Spinal cord (tissue), 10 donors: ENCODE measurements at places on chromosomes 1 and 21.

DNA sequence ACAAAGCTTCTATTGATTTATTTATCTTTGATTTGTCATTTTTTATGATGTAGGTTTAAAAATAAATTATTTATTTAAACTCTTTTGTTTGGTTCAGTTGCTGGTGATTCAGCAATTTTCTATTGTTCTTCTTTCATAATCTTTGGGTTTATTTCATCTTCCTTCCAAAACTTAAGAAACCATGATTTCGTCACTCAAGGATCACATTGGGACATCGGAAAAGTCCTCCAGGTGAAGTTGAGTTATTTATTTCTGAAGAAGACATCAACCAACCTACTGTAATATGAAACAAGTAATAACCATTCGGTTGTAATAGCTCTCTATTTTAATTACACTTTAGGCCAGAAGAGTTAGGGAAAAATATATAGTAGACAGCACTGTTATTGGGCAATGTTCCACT lies 23.0 kb upstream of the WLS start:
- no peak for DNase-seq

DNA sequence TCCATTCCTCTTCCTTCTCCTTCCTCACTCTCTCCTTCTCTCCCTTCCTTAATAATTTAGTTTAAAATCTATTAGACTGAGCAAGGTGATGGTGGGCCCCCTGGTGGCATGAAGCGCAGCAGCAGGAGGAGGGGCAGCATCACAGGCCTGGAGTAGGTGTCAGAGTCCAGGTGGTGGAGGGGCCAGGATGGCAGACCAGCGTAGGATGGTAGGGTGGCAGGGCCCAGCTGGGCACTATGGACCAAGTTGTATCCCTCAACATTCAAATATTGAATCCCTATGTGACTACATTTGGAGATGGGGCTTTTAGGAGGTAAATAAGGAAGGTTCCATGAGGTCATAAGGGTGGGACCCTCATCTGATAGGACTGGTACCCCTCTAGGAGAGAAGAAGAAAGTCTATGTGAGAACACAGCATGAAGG lies 61.0 kb downstream of the WDR4 start:
- DNase-seq: no peak

DNA sequence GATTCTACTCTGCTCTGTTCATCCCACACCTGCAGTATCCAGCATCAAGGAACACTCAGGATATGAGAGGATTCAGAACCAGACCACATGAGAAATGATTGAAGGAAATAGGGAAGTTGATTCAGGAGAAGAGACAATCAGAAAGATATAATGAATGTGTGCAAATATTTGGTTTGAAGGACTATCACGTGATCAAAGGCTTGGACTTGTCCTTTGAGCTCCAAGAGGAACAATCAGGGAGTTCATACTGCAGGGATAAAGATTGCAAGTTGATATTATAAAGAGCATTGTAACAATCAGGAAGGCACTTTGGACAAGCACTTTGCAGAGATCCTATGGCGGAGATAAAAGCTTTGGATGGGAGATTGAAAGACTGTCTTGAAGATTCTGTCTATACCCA lies 13.9 kb upstream of the PIGM start:
- no peak for DNase-seq

DNA sequence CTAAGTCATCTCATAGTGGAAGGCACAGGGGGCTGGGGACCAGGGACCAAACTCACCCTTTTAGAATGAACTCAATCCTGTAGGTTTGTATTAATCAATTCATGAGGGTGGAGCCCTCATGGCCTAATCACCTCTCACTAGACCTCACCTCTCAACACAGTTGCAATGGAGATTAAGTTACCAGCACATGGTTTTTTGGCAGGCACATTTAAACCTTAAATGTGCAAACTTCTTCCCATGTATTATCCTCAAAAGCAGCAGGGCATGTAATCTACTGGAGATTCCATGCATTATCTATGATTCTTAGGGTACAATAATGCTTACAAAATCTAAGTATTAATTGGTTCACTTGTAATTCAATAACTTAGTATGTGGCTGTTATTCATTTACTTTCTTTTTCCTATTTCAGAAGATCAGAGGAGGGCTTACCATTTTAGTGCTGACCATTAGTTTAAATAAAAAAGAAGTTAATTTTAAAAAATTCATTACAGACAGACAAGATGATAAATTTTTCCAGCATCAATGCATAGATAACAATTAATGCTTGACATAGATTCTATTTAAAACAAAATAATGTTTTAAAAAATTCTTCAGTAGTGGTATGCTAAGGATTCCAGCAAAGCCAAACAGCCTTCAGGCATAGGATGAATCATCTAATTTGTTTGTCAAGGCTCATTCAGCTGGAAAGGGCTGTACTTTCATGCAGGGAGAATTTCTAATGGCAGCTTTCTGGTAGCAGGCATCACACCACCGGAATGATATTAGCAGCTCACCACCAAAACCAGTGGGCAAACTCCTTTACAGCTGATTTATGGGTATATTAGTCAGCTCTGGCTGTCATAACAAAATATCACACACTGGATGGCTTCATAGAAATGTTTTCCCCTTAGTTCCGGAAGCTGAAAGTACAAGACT lies 124.6 kb upstream of the ZNF648 start:
- no peak for DNase-seq

DNA sequence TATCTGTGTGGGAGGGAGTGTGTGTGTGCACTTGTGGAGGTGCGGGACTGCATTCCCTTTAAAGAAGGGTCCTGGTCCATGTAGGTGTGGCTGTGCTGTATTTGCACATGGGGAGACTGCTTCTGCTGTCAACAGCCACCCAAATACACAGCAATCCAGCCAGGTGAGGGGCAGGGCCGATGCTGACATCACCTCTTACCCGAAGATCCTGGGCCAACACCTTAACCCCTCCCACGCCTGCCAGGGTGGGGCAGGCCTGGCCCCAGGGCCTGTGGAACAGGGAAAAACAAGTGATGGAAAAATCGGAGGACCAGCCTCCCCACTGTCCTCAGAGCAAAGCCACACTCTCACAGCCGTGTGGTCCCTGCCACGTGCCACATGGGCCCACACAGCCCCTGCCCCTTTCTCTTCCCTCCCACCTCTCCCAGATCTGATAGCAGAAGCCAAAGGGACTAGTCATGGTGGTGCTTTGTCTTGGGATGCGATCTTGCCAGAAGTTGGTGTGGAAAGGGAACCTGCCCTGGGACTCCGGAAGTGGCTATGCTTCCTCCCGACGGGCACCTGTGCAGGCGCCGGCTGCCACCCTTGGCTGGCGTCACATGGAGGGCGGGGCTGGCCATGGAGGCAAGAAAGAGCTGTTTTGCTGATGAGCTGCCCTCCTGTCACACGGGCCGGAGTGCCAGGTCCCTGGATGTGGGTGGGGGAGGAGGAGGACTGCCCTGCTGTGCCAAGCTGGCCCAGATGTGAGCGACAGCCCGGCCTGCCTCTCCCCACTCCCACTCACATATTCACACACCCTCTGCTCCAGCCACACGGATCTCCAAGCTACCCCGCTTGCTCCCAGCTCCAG lies 7.8 kb upstream of the CASZ1 start:
- DNase-seq: no peak

DNA sequence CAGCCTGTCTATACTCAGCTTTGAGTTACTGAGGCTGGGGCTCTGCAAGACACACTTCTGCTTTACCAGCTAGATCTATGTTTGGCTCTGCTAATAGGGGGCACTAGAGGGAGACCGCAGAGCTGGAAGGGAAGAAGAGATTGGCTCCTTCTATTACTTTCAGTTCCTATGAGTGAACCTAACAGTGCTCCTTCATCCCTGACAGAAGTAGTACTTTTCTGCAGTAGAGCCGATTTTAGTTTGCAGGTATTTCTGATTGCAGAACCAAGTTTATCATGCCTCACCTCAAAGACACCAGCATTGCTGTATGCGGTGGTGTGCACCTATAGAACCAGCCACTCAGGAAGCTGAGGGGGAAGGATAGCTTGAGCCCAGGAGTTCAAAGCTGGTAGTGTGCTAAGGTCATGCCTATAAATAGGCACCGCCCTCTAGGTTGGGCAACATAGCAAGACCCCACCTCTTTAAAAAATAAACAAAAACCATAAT lies 5.7 kb upstream of the ZDHHC18 start:
- DNase-seq: no peak

DNA sequence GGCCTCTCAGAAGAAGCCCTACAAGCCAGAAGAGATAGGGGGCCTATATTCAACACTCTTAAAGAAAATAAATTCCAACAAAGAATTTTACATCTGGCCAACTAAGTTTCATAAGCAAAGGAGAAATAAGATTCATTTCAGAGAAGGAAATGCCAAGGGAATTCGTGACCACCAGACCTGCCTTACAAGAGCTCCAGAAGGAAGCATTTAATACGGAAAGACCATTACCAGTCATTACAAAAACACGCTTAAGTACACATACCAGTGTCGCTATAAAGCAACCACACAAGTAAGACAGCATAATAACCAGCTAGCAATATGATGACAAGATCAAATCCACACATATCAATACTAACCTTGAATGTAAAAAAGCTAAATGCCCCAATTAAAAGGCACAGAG lies 704.9 kb upstream of the CHRM3 start:
- no peak for DNase-seq

DNA sequence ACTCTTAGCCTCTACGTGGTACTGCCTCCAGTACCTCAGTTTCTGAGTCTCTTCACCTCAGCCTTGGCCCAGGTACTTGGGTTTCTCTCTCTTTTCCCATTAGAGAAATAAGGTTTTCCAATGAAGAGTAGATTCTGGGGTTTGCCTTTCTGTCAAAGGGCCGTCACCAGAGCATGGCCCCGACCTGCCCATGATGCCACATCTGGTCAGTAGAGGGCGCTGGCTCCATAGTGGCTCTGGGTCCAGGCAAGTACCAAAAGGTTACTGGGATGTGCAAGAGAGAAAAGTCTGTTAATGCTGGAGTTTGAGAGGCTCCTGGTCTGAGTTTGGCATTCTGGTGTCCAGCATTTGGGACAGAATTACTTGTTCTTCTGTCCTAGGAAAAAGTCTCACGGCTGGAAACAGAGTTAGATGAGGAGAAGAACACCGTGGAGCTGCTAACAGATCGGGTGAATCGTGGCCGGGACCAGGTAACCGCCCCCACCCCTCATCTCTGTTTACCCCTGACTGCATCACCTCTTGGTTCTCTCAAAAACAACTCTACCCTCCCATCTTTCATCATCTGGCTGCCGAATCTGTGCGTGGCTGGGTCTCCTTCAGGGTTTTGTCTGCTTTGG lies 5.3 kb upstream of the TUFT1 start:
- peak; percentile 63 for DNase-seq

GRCh38 chr1:221715321-221716169 lies 26.3 kb downstream of the DUSP10 start:
- DNase-seq: no peak

- peak; percentile 95 for DNase-seq
Measured at GRCh38 chr1:8889925-8890785, 11.7 kb upstream of the ENO1 start.

- DNase-seq: no peak
Measured at GRCh38 chr21:44923480-44924084, 2.9 kb upstream of the ITGB2 start.

GRCh38 chr1:246198115-246198816 lies 308.8 kb downstream of the SMYD3 start:
- DNase-seq: no peak

- DNase-seq: no peak
Measured at GRCh38 chr1:76492752-76493430, 374.4 kb upstream of the ST6GALNAC5 start.

DNA sequence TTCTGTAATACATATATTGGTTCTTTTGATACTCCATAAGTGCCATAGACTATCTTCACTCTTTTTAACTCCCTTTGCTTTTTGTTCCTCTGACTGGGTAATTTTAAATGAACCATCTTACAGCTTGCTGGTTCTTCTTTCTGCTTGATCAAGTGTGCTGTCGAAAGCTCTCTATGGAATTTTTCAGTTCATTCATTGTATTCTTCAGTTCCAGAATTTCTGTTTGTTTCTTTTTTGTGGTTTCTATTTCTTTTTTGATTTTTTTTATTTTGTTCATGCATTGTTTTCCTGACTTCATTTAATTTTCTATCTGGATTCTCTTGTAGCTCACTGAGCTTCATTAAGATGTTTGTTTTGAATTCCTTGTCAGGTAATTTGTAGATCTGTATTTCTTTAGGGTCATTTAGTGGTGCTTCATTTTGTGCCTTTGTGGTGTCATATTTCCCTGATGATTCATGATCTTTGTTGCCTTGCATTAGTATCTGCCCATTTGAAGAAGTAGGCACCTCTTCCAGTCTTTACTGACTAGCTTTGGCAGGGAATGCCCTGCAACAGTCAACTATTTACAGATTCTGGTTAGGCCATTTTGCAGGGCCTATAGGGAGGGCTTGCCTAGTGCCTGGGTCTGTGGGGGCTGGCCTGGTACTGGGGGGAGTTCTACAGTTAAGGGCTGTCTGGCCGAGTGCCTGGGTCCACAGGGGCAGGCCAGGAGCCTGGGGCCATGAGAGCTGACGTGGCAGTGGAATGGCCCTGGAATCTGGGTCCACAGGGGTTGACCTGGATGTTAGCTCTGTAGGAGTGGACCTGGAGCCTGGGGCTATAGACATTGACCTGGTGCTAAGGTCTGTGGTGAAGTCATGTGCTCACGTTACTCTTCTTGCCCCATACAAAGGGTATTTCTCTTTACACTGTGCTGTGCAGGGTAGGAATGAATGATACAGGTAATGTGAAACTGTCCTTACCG lies 89.7 kb downstream of the MAGI3 start:
- DNase-seq: no peak

GRCh38 chr1:223137455-223138085 lies 5.5 kb downstream of the TLR5 start:
- no peak for DNase-seq

DNA sequence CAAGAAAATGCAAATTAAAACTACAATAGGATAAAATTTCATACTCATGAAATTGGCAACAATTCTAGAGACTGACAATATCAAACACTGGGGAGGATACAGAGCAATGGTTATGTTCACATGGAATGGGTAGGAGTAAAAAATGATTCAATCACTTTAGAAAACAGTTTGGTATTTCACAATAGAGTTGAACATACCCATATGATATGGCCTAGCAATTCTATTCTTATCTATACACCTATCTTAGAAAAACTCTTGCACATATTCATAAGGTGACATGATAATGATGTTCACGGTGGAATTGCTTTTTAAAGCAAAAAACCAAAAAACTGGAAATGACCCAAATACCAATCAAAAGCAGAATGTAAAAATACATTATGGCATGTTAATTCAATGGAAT lies 28.7 kb downstream of the PHC2 start:
- DNase-seq: no peak

DNA sequence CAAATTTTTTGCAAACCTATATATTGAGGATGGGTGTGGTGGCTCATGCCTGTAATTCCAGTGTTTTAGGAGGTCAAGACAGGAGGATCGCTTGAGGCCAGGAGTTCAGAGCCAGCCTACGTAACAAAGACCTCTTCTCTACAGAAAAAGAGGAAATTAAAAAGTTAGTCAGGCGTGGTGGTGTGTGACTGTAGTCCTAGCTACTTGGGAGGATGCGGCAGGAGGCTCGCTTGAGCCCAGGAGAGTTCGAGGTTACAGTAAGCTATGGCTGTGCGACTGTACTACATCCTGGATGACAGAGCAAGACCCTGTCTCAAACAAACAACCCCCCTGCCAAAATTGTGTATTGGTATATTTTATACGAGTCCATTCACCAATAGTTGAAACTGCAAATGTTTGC lies 589.7 kb downstream of the DPYD start:
- no peak for DNase-seq
